ENCODE measurements at places on chromosomes 3 and 15. TPM values are rescaled to one million over a fixed set of nuclear protein-coding genes. Genes with fewer than 3 reads are reported as not detected.

DNA sequence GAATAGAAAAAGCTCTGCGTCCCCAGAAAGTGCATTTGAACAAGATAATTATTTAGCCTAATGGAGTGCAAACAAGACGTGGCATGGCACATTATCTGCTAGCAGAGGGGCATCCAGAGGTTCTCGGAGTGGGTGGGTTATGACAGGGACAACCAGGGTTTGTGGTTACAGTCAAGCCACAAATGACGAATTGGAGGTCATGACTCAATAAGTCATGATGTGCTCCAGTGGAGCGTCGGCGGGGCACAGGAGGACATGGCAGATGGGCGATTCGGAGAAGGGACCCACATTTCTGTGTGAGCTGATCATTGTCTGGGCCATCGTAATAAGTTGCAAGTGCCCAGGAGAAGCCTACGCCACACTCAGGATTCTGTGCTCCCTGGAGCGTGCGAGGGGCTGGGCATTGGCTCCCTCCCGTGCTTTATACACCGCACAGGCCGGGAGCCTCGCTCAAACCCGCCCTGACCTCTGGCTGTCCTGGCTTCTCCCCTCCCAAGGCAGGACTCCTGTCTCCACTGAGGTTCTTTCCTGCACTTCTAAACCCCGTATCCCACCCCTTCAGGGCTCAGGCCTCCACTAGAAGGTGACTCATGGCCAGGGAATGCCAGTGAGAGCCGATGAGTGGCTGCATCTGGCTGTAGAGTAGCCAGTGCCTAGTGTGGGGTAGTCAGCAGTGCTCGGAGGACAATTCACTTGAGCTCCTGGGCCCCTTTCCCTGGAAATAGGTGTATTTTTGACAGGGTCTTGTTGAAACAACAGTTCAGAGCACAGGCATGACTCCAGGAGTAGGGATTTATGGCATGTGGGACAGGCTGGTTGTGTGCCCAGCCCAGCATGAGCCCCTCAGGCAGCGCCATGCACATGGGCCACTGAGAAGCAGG, 67.4 kb downstream of the GRIP2 start:
- no peak for DNase-seq
- H3K27me3 ChIP-seq = no peaks in the 10 kb centered on the region
- H3K4me1 ChIP-seq = no peaks in the 10 kb centered on the region
- H3K27ac ChIP-seq = no peak overlapping the region
- H3K4me3 ChIP-seq = no peak overlapping the region
- H3K36me3 ChIP-seq = peaks cover 30% of the 10 kb centered on the region

DNA sequence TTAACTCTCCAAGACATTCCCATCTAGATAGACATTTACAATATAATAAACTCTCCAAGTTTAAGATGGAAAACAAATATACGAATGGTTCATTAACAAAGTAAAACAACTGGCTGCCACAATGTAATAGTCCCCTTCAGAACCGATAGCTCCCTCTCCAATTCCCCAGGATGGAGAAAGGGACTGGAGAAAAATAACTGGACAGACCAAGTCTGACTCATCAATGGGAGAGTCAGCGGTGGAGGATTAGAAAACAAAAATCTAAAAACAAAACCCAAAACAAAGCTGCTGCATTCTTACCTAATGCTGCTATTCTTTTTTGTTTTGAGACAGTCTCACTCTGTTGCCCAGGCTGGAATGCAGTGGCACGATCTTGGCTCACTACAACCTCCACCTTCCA, 468.1 kb downstream of the SHQ1 start:
- DNase-seq = no peak
- peaks cover 10% of the 10 kb centered on the region for H3K36me3 ChIP-seq
- H3K27ac ChIP-seq = no peak overlapping the region
- no peak overlapping the region for H3K4me3 ChIP-seq

SRGAP3 gene
- total RNA-seq = 4.4 TPM

CCR5 gene
- total RNA-seq = 1.2 TPM

- no peaks in the 10 kb centered on the region for H3K27me3 ChIP-seq
- no peaks in the 10 kb centered on the region for H3K36me3 ChIP-seq
- DNase-seq = no peak
- no peaks in the 10 kb centered on the region for H3K4me1 ChIP-seq
- no peak overlapping the region for H3K27ac ChIP-seq
- no peak overlapping the region for H3K4me3 ChIP-seq
These were observed 76.4 kb upstream of the OSBPL11 start for GRCh38 chr3:125671461-125672243.

GRCh38 chr3:64599651-64600050, 88.1 kb downstream of the ADAMTS9 start:
- H3K27me3 ChIP-seq = no peaks in the 10 kb centered on the region
- no peaks in the 10 kb centered on the region for H3K4me1 ChIP-seq
- no peak overlapping the region for H3K27ac ChIP-seq
- DNase-seq = no peak

DNA sequence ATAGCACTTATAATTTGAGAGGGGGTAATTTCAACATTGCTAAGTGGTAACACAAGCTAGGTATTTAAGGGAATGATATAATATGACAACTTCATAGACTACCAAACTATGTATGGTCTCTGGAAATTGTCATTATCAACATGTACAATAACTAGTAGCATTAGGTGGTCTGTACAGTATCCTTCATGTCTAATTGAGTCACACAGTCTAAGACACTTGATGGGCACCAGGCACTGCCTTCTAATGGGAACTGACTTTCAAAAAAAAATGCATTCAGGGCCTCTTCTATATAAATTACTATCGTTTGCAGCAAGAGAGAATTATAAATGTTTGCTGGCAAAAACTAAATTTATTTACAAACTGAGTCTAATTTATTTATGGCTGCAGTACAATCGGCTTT, 271.8 kb downstream of the MECOM start:
- H3K27me3 ChIP-seq = no peaks in the 10 kb centered on the region
- DNase-seq = no peak
- no peaks in the 10 kb centered on the region for H3K36me3 ChIP-seq
- no peak overlapping the region for H3K4me3 ChIP-seq
- H3K27ac ChIP-seq = no peak overlapping the region
- H3K4me1 ChIP-seq = no peaks in the 10 kb centered on the region

DNA sequence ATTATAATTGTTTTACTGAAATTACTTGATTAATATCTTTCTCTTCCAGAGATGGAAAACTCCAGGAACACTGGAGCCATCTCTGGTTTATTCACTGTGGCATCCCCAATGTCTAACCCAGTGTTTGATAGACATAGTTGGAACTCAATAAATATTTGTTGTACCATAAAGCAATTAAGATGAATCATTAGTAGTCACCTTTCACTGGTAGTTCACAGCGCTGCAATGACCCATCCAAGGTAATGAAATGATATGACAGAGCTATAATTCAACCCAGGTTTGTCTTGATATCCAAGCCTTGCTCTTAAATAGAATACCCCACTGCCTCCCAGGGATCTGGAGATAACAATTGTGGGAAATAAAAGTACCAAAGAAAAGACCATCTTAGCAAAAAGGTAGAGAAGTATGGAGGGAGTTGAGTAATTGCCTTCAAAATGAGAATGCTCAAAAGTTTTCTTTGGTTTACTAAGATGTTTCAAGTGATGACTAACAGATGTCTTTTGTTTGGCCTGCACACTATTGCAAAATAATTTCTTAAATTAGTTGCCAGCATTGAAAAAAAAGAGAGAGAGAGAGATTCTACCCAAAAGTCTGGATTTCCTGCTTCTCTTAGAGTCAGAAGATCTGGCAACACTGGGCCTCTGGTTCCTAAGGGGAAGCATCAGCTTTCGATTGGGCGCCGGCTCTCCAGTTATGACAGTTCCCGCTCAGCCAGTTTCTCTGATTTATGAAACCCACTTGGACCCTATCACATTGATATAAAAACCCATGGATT, 348.5 kb downstream of the ERC2 start:
- H3K4me3 ChIP-seq = no peak overlapping the region
- H3K27ac ChIP-seq = no peak overlapping the region
- H3K27me3 ChIP-seq = no peaks in the 10 kb centered on the region
- H3K4me1 ChIP-seq = no peaks in the 10 kb centered on the region
- DNase-seq = no peak

- H3K4me1 ChIP-seq = peaks cover 6% of the 10 kb centered on the region
- no peak within 1 kb of the TSS for H3K4me3 ChIP-seq
- H3K27ac ChIP-seq = no peak within 1 kb of the TSS
- H3K36me3 ChIP-seq = no peaks in the 10 kb centered on the region
These were observed at the start of gene CPLX3 for GRCh38 chr15:74826364-74826819. CPLX3 (plus strand) TSS chr15:74826627; CDS start chr15:74826704, 77 bp downstream.

GRCh38 chr3:141456301-141456625, 30.6 kb upstream of the RASA2 start:
- no peak overlapping the region for H3K4me3 ChIP-seq
- no peak overlapping the region for H3K27ac ChIP-seq
- peaks cover 5% of the 10 kb centered on the region for H3K4me1 ChIP-seq
- no peaks in the 10 kb centered on the region for H3K27me3 ChIP-seq
- DNase-seq = no peak

SCG3 gene
- 0.19 TPM for total RNA-seq

- no peak overlapping the region for H3K27ac ChIP-seq
- H3K27me3 ChIP-seq = peaks cover 7% of the 10 kb centered on the region
- no peak overlapping the region for H3K4me3 ChIP-seq
- H3K4me1 ChIP-seq = no peaks in the 10 kb centered on the region
- H3K36me3 ChIP-seq = no peaks in the 10 kb centered on the region
- DNase-seq = no peak
These were observed 53.0 kb upstream of the TPM1 start for GRCh38 chr15:62989366-62990055.

DNA sequence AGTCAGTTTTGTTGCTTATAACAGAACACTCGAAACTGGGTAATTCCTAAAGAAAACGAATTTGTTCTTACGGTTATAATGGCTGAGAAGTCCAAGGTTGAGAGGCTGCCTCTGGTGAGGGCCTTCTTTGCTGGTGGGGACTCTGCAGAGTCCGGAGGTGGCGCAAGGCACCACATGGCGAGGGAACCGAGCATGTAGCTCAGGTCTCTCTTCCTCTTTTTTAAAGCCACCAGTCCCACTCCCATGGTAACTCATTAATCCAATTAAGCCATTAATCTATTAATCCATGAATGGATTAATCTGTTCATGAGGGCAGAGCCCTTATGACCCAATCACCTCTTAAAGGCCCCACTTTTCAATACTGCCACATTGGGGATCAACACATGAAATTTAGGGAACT, 50.0 kb downstream of the ROPN1B start:
- H3K27ac ChIP-seq = no peak overlapping the region
- H3K4me3 ChIP-seq = no peak overlapping the region
- H3K27me3 ChIP-seq = no peaks in the 10 kb centered on the region
- no peaks in the 10 kb centered on the region for H3K4me1 ChIP-seq

P2RY12 gene
- total RNA-seq = 2.9 TPM
